ENCODE measurements at places on chromosomes 16 and 17.

- no peak for DNase-seq
Observed at GRCh38 chr17:79593205-79593604, 17.6 kb downstream of the RBFOX3 start.

GRCh38 chr17:74744349-74744713 lies 4.1 kb upstream of the NHERF1 start:
- no peak for DNase-seq

GRCh38 chr16:58332997-58333700 lies 38.3 kb upstream of the PRSS54 start:
- no peak for DNase-seq

- DNase-seq, result no peak
Observed at GRCh38 chr17:43732958-43733357, 25.6 kb downstream of the SOST start.

- DNase-seq, result no peak
Observed at GRCh38 chr16:67193536-67193935, 1.6 kb downstream of the E2F4 start.

- DNase-seq, result no peak
Observed at GRCh38 chr17:33371377-33371776, 78.3 kb upstream of the ASIC2 start.

DNA sequence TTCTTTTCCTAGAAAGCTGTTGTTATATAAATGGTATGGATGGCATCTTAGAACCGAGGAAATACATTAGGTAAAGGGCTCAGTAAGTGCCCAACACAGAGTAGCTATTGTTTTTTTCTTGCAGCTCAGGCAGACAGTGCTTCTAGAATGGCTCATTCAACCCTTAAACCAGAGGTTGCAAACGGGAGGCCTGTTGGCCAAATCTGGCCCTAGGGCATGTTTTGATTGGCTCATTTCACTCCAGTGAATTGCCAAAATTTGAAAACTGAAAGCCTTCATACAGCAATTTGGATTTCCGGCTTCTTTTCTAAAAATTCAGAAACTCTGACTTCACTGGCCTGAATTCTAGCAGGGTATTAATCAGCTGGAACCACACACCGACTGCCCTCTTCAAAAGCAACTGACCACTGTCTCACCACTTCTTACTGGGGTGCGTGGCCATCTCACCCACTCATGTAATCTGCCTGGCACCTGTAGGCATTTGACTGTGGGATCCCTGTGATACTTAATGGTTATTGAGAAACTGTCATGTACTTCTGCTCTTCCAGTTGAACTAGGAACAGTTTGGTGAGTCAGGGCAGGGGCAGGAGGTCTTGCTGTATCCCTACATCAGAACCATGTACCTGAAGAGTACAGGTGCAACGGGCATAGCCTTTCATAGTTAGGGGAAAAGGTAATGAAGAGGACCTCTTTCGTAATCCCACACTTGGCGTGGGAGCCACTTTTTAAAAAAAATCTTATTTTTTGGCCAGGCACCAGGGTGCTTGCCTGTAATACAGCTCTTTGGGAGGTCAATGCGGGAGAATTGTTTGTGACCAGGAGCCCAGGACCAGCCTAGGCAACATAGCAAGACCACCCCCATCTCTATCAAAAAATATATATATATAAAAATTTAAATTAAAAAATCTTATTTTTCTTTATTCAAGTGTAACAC lies 53.6 kb upstream of the SCNN1B start:
- no peak for DNase-seq

DNA sequence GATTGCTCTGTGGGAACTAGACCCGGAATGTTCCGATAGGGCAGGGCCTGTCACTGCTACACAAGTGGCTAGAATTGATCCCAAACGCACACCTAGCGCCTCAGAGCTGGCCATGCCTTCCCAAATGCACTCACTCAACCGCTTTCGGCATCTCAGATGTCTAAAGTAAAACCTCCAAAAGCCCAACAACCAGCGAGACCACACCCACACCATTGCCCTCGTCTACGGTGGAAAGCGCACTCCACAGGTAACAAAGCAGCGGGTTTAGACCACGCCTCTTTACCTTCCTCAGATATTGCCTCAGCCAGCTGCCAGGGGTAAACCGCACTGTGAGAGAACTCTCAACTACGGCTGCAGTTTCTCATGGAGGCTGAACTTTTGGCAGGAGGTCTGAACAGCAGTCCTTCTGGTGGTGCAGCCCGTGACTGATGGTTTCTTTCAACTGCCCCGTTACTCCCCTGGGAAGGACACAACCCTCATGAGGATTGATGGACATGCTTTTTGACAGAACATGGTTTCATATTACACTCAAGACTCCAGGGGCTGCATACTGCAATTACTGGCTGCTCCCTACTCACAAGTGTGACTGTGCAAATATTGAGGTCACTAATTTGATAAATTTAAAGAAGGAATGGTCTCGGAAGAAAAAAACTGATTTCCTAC lies 34.5 kb downstream of the USP7 start:
- no peak for DNase-seq

GRCh38 chr16:90031931-90032673 lies 12.8 kb upstream of the DBNDD1 start:
- DNase-seq, result no peak

DNA sequence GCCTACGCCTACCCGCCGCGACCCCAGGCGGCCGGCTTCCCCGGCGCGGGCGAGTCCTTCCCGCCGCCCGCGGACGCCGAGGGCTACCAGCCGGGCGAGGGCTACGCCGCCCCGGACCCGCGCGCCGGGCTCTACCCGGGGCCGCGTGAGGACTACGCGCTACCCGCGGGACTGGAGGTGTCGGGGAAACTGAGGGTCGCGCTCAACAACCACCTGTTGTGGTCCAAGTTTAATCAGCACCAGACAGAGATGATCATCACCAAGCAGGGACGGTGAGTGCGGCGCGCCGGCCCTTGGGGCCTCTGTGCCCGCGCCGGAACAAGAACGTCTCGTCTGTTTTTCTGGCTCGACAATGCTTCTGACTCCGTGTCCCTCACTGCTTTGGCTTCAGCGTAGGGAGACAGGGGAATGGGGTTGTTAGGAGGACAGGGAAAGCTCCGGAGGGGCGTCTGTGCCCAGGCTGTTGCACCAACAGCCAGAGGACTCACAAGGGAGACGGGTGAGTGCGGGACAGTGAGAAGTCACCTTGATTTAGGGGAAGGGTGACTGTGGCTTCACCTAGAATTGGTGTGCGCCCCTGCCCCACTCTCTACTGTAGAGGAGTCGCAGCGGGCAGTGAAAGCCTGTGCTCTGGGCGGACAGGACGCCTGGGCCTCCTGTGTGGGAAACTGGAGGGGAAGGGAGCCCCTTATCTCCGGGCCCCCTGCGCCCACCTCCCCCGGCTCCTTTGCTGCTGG lies 806 bp downstream of the TBX21 start:
- peak; percentile 66 for DNase-seq

DNA sequence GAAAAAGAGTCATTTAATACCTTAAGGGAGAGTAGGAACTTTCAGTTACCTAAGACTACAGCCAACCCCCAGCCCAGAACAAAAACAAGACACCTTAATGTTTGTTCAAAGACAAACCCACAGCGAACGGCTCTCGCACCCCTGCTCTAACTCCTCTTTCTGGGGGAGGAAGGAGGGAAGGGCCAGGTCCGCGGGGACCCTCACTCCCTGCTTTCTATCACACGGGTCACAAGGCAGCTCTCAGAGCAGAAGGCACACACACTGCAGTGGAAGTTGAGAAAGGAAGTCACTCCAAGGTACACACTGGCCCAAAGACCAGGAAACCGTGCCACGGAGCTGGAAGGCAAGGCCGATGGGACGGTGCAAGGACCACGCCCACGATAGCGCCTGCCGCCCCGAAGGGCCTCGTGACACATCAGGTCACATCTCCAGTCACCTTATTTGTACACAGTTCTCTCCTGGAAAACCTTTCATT lies 10.0 kb downstream of the LITAFD start:
- no peak for DNase-seq

- DNase-seq, result no peak
Observed at GRCh38 chr17:75846692-75847613, 2.7 kb upstream of the UNC13D start.

DNA sequence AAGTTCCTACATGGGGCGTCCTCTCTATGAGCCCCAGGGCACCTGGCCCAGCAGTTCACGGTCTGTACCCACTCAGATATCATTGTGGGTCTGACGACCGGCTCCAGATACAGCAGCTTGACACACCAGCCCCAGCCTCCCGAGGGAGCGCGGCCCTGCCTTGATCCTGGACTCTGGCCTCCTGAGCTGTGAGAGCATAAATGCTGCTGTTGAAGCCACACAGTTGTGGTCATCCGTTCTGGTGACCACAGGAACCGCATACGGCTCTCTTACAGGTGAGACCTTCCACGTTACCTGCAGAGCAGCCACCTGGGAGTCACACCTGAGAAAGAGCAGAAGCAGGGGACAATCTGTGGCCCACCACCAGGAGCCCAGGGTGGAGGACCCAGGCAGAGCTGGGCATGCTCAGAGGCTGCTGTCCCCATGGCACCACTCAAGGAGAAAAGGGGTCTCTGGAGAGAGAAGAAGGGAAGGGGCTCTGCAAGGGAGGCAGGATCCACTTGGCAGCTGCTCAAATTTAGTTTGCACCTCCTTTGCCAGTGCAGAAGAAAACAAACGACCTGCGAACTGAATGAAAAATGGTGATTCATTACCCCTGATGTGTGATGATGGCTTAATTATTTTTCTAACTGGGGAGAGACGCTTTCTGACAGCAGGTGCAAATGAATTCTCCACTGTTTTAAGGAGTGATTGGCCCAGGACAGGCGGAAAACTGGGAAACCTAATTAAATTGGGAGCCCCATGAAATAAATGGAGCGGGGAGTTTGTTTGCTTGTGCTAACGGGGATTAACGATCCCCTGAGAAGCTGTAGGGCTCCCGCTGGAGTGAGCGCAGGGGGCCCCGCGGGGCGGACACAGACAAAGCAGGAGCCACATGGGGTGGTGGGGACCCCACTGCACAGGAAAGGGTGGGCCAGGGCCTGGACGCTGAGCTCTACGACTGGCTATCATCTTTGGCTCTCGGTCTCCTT lies 208.9 kb downstream of the RBFOX3 start:
- no peak for DNase-seq

GRCh38 chr17:50046667-50047066 lies 9.2 kb upstream of the ITGA3 start:
- no peak for DNase-seq

GRCh38 chr17:77445760-77446532 lies 305.2 kb downstream of the SEC14L1 start:
- peak; percentile 80 for DNase-seq

DNA sequence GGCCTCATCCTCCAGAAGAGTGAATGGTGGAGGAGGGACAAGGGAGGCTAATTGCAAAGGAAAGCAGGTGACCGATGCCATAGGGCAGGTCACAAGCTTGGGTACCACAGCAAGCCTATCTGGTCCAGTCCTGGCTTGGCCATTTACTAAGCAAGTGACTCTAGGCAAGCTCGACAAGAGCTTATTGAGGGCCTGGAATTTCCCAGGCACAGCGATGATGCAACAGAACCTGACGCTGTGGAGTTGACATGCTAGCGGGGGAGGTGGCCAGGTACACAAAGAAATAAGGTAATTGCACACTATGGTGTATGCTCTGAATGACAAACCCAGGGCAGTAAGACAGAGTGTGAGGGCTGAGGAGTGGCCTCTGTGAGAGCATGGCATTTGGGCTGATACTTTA lies 98.5 kb downstream of the PGS1 start:
- DNase-seq, result no peak

GRCh38 chr16:86327321-86327720 lies 183.0 kb upstream of the FOXF1 start:
- no peak for DNase-seq

GRCh38 chr16:8620535-8620934 lies 963 bp upstream of the METTL22 start:
- no peak for DNase-seq

- no peak for DNase-seq
Observed at GRCh38 chr16:73915935-73916334, 380.7 kb upstream of the PSMD7 start.

- peak; percentile 54 for DNase-seq
Observed at GRCh38 chr17:59038734-59039133, 67.9 kb downstream of the TRIM37 start.

GRCh38 chr17:69871318-69871717 lies 203.7 kb upstream of the KCNJ16 start:
- DNase-seq, result no peak

DNA sequence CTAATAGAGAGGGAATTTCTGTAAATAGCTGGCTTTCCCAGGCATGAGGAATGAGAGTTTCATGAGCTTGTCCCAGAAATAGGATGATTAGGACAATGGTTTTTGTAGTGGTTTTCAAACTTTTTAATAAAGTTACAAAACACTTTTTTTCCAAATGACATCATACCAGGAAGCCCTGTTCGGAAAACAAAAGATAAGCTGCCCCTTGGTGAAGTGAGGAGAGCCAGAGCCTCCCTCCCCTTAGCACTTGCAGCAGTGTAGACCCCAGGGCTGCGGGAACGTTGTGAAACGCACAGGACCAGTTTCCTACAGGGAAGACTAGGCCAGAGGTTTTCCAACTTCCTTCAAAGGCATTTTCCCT lies 7.6 kb downstream of the FBRS start:
- DNase-seq, result no peak

GRCh38 chr17:35627417-35627816 lies 40.3 kb downstream of the AP2B1 start:
- DNase-seq, result no peak

GRCh38 chr16:35141303-35141702 lies 1681.9 kb downstream of the TP53TG3F start:
- no peak for DNase-seq

GRCh38 chr16:69190598-69190997 lies 3.6 kb downstream of the SNTB2 start:
- DNase-seq, result no peak

- DNase-seq, result no peak
Observed at GRCh38 chr17:67171560-67171959, 73.4 kb downstream of the HELZ start.

- peak; percentile 81 for DNase-seq
Observed at GRCh38 chr17:81513753-81514488, 1.3 kb upstream of the ACTG1 start.

- DNase-seq, result no peak
Observed at GRCh38 chr17:80111702-80112470, 10.5 kb downstream of the GAA start.

GRCh38 chr17:13636951-13637350 lies 35.2 kb upstream of the HS3ST3A1 start:
- DNase-seq, result no peak

DNA sequence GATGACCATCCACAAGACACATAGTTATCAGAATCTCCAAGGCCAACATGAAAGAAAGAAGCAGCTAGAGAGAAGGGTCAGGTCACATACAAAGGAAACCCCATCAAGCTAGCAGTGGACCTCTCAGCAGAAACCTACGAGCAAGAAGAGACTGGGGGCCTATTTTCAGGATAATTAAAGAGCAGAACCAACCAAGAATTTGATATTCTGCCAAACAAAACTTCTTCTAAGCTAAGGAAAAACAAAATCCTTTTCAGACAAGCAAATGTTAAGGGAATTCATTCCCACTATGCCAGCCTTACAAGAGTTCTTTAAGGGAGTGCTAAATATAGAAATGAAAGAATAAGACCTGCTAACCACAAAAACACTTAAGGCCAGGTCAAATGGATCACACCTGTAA lies 47.8 kb downstream of the ITFG1 start:
- no peak for DNase-seq

All from activated CD8-positive, alpha-beta memory T cell treated with anti-CD3 and anti-CD28 coated beads, Interleukin-2, amount 50 U/mL, for 48 hours (primary cell).